CD8-positive, alpha-beta memory T cell (primary cell): ENCODE measurements at places on chromosomes 2 and 18. TPM values are rescaled to one million over a fixed set of nuclear protein-coding genes. Genes with fewer than 3 reads are reported as not detected.
A peak's percentile ranks its signal among the peaks of the same experiment; 100 is the strongest.

The RTP5 gene
- 0.11 TPM for total RNA-seq

DNA sequence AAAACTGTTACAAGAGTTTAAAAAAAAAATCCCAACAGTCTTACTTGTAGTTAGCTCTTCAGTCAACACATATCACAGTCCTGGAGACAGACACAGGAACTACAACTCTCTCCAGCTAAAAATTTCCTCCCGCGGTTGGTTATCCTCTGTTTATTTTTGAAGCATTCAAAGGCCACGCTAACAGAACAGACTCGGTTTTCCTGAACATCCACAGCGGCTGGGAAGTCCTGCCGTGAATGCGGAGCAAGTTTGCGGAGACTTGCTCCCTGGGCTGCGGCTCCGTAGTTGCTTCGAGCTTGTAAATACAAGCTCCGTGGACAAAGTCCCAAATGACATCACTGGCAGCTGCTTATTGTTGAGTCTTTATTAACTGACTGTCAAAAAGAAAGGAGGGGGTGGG lies at the start of gene NCKAP5:
TSS of gene NCKAP5 (minus strand) at position 292 of the 400 bp plus-strand sequence. CDS start 50,937 bp downstream, outside the sequence.
- DNase-seq: no peak

- no peak for DNase-seq
Measured at GRCh38 chr18:57950542-57950941, 93.5 kb upstream of the NEDD4L start.

DNA sequence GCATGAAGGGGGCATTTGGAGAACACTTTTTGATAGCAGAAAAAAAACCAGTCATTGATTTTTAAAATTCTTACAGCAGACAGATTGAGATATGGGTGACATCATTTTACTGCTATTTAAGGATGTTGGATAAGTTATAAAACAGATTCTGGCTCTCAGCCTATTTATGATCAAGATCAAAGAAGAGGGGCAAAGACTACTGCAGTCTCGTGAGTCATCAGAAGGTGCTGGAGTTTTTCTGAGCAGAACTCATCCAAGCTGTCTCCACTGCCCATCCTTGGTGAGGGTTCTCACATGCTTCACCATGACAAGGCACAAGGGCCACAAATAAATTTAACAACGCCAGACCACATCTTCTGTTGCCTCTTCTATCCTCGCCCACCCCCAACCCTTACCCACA lies 58.8 kb downstream of the ST6GAL2 start:
- no peak for DNase-seq

DNA sequence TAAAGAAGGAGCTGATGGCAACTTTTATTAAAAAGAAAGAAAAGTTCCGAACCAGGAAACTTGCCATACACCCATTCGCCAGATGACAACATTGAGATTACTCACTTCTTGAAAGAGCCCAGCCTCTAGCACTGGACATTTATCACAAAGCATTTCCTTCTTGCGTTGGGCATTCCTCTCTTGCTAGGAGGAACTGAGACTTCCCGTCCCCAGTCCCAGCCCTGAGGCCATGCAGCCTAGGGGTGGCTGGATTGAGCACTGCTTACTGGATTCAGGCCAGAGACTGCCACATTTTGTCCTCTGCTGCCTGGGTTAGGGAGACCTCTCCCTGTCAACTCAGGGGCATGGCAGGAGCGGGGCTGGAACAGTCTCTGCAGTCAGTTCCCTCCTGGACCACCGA lies 80.1 kb downstream of the SDC1 start:
- DNase-seq: no peak

The ICA1L gene
- 4.6 TPM for total RNA-seq

The RAPGEF4 gene
- not detected for total RNA-seq

GRCh38 chr2:165933211-165933910 lies 20.2 kb downstream of the TTC21B start:
- no peak for DNase-seq

The POTEI gene
- not detected for total RNA-seq

GRCh38 chr2:102474785-102475184 lies 1.8 kb downstream of the SLC9A4 start:
- DNase-seq: no peak

The SP9 gene
- total RNA-seq: not detected

- DNase-seq: no peak
Measured at GRCh38 chr2:9284521-9285297, 78.1 kb downstream of the ASAP2 start.

DNA sequence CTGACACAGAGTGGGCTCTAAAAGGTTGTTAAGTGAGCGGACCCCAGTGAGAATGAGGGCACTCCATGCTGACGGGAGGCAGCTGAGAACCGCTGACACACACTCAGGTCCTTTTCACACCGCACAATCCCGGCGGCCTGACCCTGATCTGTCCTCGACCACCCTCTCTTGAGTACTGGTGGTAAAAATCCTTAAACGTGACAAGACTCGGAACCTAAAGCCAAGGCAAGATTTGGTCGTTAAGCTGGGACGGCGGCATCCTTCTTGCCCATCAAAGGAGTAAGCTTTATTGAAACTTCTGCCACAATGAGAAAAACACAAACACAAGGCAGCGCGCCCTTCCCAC lies 569 bp downstream of the TMX3 start:
- DNase-seq: no peak

The TCF23 gene
- total RNA-seq: not detected

GRCh38 chr2:154960802-154961583 lies 262.5 kb downstream of the KCNJ3 start:
- no peak for DNase-seq

- no peak for DNase-seq
Measured at GRCh38 chr2:174477759-174478158, 9.1 kb downstream of the GPR155 start.

- no peak for DNase-seq
Measured at GRCh38 chr2:127404466-127405254, 13.6 kb upstream of the PROC start.

The DCDC2C gene
- not detected for total RNA-seq

DNA sequence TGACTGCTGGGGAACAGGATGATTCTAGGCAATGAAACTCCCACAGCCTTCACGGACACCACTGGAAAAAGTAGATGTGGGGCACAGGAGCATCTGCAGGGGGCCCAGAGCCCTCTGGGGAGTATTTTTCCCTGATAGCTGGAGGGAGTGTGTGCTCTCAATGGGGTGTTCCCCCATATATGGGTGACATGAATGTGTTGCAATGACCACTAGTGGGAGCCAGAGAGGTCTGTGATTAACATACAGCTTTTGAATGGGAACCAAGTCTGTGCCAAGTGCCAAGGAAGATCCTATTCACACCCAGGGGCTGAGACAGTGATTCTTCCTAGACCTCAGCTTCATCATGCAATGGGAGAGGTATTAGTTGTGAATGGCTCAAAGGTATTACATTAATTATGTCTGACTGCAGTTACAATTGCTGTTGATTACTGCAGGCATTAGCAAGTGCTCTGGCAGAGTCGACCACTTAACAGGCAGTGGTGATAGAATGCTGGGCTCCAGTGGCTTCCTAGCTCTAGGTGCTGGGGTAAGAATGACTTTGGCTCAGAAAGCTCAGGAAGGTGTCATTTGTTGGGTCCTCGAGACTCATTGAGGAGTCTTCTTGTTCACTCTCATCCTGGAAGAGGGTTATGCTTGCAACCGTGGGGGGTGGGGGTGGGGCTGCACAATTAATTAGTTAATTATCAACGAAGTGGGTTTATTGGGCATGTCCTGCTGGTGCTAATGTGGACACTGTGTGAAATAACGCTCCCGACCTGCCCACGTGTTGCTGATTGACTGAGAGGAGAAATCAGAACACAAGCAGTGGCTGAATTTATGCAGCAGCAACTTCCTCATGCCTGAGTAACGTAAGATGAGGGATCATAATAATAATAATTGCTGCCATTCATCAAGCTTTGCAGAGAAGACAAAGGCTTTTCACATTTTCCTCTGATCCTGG lies 194.1 kb downstream of the CLIP4 start:
- peak; percentile 37 for DNase-seq

The SOWAHC gene
- 0.15 TPM for total RNA-seq

DNA sequence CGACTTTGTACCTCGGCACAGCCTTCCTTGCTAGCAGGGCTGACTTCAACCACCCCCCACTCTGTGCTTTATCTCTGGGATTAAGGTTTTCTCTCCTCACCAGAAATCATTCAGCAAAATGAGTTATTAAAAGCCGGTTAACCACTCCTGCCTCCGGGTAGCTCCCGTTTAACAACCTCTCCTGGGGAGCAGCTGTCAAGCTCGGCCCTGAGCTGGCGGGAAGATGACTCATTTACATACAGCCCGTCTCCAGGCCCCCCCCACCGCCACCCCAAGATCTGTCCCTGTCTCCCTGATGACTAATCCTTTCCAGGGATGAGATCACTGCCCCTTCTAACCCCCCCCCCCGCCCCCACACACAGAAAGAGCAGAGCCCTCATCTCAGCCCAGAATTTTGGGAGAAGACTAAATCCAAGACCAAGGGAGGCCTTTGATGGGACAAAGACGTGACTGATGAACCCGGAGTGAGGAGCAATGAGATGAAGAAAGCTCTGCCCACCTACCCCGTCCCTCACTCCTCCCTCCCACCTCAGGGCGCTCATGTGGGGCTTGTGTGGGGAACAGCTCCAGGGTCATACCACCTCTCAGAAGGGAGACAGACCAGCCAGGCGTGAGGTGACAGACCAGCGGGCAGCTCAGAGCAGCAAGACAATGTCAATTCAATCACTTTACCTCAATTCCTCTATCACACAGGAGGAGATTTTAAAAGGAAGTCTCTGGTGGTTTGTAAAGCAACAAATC lies 131.4 kb downstream of the MSH2 start:
- DNase-seq: no peak

The ZBTB14 gene
- 22.2 TPM for total RNA-seq

The GKN2 gene
- total RNA-seq: not detected

GRCh38 chr2:208820014-208820688 lies 413.6 kb downstream of the PTH2R start:
- DNase-seq: no peak

DNA sequence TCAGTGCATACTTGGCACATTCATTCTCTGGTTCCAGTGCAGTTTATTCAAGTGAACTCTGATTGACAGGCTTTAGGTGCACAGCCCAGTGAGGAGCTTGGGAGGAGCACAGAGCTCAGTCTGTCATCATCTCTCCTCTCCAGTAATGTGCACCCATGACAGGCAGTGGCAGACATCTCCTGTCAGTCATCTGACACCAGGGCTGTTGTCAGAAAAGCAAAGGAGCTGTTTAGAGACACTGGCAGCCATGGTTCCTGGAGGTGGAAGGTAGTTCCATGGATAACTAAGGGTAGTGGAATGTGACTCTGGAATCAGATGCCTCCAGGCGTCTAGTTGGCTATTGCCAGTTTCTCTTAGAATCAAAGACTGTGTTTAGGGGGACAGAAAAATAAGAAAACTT lies 308.8 kb downstream of the DCDC2C start:
- DNase-seq: no peak

- DNase-seq: no peak
Measured at GRCh38 chr2:73264332-73264606, 20.0 kb downstream of the FBXO41 start.

DNA sequence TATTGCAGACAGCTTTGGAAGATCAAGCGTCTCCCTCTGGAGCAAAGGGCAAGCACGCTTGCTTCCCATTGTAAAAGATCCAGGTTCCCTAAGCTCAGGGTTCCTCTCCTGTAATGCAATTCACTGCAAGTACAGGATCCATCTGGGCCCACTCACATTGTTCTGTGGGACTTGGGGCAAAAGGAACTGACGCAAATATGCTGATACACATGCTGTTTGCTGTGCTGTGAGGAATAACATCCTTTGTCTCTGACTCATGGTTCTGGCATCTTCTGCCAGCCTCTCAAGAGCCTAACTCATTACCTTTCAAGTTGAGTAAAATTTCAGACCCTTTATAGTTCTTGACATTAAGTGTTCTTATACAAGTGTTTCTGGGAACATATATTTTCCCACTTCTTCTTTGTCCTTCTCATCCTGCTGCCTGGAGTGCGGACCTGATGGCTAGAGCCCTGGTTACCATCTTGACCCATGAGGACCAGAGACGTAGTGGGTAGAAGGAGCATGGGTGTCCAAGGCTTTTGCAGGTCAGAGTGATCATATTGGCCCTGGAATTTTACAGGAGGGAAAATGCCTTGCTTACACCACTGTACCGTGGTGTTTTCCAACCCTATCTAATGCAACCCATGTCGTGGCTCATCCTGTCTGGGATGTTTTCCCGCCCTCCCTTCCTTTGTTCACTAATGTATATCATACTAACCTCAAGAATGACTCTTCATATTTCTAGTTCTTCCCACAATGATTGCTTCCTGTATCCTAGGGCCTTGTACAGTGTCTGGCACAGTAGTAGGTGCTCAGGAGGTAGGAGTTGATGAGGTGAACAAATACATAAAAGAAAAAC lies 145.7 kb upstream of the GLI2 start:
- DNase-seq: no peak

DNA sequence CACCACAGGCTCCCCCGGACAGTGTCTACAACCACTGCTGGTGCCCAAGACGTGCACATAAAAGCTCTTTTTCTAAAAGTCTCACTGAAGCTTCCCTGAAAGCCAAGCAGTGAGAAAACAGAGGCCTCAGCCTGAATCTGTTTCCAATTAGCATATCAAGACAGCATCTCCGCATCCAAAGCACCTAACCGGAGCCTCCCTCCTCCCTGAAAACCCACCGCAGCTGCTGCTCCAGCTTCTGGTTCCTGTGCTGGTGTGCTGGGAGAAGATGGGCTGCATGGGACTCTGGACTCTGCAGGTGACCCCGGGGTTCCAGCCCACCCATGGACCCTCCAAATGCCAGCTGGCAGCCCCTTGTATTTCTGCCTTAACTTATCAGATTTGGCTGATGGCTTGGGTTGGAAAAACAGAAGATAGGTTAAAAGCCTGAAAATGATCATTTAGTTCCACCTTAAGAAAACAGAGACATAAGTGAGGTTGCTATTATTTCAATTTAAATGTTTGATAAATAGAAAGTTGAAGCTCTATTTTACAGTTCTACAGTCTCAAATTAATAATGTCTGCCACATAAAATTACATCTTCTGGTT lies 103.3 kb downstream of the TMEM18 start:
- no peak for DNase-seq

- DNase-seq: no peak
Measured at GRCh38 chr2:20126040-20126439, 74.6 kb upstream of the LAPTM4A start.

DNA sequence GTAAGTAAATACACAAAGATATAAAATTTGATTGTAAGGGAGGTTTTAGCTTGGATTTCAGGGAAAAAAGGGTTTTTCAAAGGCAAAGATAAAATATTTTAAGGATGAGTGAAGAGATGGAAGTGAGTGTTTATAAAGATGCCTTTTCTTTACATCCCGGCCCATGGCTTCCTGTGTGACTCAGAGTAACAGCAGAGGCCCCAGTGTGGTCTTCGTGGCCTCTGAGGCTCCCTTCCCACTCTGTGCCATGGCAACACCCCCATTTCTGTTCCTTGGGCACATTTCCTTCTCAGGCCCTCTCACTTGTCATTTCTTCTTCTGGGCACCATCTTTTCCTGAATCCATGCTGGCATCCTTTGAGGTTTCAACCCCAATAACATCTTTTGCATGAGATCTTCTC lies 92.6 kb upstream of the TMEM18 start:
- DNase-seq: no peak

The EVX2 gene
- not detected for total RNA-seq
